ENCODE measurements at places on chromosomes 16 and 17. TPM values are rescaled to one million over a fixed set of nuclear protein-coding genes. Genes with fewer than 3 reads are reported as not detected.

The HSD11B2 gene
- 0.32 TPM for total RNA-seq

The GJC1 gene
- not detected for total RNA-seq

The HOXB9 gene
- total RNA-seq = not detected

The NDUFAF8 gene
- total RNA-seq = 40.6 TPM

GRCh38 chr17:214881-215331, 33.5 kb upstream of the DOC2B start:
- no peak overlapping the region for H3K4me3 ChIP-seq
- no peaks in the 10 kb centered on the region for H3K27me3 ChIP-seq
- DNase-seq = no peak
- no peaks in the 10 kb centered on the region for H3K36me3 ChIP-seq
- H3K27ac ChIP-seq = no peak overlapping the region
- peaks cover 6% of the 10 kb centered on the region for H3K4me1 ChIP-seq

DNA sequence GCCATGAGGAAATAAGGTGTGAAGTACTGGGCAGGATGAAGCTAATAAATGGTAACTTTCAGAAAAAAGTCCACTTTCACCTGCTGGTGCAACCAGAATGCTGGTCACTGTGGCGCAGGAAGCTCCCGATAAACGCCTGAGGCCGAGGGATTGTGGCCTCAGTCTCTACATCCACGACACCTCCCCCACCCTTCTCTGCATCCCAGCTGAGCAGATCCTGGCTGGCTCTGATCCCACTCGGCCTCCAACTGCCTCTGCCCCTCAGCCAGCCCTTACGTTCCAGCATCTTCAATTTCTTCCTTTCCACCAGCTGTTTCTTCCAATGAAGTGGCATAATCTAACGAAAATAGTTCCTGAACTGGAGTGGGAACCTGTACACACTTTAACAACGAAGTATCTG, 49.5 kb downstream of the COX4I1 start:
- peaks cover 27% of the 10 kb centered on the region for H3K27me3 ChIP-seq
- no peak overlapping the region for H3K27ac ChIP-seq
- H3K4me3 ChIP-seq = no peak overlapping the region
- no peak for DNase-seq
- no peaks in the 10 kb centered on the region for H3K36me3 ChIP-seq
- no peaks in the 10 kb centered on the region for H3K4me1 ChIP-seq

DNA sequence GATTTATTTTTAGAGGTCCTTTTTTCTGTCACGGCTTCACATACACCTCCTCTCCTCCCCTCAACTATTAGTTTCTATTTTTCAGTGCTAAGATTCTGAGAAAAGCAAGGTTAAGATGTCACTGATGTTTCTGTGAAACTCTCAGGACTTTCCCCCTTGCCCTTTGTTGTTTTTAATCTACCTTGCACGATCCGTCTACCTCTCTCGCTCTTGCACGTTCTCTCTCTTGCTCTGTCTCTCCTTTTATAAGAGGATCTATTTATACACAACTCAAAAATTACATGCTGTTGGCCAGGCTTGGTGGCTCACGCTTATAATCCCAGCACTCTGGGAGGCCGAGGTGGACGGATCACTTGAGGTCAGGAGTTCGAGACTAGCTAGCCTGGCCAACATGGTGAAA, 43.6 kb downstream of the RPA1 start:
- no peak overlapping the region for H3K4me3 ChIP-seq
- H3K27me3 ChIP-seq = no peaks in the 10 kb centered on the region
- no peak for DNase-seq
- H3K27ac ChIP-seq = peak overlapping the region; percentile 77
- H3K36me3 ChIP-seq = peaks cover 35% of the 10 kb centered on the region

GRCh38 chr17:78748730-78749317, 33.2 kb downstream of the CYTH1 start:
- H3K27ac ChIP-seq = peak overlapping the region; percentile 93
- no peaks in the 10 kb centered on the region for H3K27me3 ChIP-seq
- peaks cover 89% of the 10 kb centered on the region for H3K4me1 ChIP-seq
- H3K36me3 ChIP-seq = peaks cover 8% of the 10 kb centered on the region
- peak overlapping the region; percentile 35 for H3K4me3 ChIP-seq

GRCh38 chr16:78961464-78961863, 639.1 kb downstream of the MAF start:
- no peak overlapping the region for H3K4me3 ChIP-seq
- H3K27me3 ChIP-seq = no peaks in the 10 kb centered on the region
- DNase-seq = no peak
- no peaks in the 10 kb centered on the region for H3K4me1 ChIP-seq
- no peak overlapping the region for H3K27ac ChIP-seq
- no peaks in the 10 kb centered on the region for H3K36me3 ChIP-seq

DNA sequence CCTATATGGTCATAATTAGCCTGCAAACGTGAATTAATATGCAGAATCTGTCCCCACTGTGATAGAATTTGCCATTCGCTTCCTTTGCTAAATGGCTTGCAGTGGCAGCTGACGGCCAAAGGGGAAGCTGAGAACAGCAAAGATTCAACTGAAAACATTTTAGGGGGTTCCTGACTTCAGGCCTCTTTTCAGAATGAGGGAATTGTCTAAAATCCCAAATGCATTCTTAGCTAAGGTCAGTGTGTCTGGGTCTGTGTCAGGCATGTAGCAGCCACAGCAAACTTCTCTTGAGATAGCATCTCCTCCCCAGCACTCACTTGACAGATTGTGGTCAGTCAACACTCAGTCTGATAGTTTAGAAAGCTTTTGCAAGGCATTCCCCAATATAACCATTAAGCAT, 701.1 kb downstream of the WWOX start:
- H3K4me3 ChIP-seq = no peak overlapping the region
- H3K27ac ChIP-seq = no peak overlapping the region
- H3K27me3 ChIP-seq = no peaks in the 10 kb centered on the region
- no peaks in the 10 kb centered on the region for H3K36me3 ChIP-seq
- DNase-seq = no peak
- peaks cover 8% of the 10 kb centered on the region for H3K4me1 ChIP-seq

GRCh38 chr16:88527186-88527936, 42.8 kb upstream of the ZC3H18 start:
- H3K36me3 ChIP-seq = peaks cover 1% of the 10 kb centered on the region
- no peak overlapping the region for H3K27ac ChIP-seq
- no peaks in the 10 kb centered on the region for H3K27me3 ChIP-seq
- H3K4me1 ChIP-seq = peaks cover 30% of the 10 kb centered on the region

DNA sequence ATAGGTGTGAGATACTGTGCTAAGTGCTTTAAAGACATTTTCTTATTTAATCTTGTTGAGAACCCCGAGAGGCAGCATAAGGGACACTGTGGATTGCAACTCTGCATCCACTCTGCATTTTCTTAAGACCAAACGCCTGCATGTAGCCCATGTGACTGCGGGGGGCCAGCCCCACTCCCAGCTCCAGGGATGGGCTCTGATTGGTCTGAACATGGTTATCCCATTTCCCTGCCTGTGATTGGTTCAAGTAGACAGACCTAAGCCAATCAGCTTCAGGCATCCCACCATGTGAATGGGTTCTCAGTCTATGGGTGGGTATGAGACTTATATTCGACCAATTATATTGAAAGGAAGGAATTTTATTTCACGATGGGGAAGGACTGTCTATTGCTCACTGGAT, 33.2 kb upstream of the USP7 start:
- no peaks in the 10 kb centered on the region for H3K27me3 ChIP-seq
- H3K4me1 ChIP-seq = no peaks in the 10 kb centered on the region
- no peak overlapping the region for H3K27ac ChIP-seq
- no peaks in the 10 kb centered on the region for H3K36me3 ChIP-seq

- H3K36me3 ChIP-seq = no peaks in the 10 kb centered on the region
- peaks cover 2% of the 10 kb centered on the region for H3K4me1 ChIP-seq
- H3K27ac ChIP-seq = no peak overlapping the region
Measured at GRCh38 chr17:36000732-36001109, 632 bp downstream of the CCL15 start.

DNA sequence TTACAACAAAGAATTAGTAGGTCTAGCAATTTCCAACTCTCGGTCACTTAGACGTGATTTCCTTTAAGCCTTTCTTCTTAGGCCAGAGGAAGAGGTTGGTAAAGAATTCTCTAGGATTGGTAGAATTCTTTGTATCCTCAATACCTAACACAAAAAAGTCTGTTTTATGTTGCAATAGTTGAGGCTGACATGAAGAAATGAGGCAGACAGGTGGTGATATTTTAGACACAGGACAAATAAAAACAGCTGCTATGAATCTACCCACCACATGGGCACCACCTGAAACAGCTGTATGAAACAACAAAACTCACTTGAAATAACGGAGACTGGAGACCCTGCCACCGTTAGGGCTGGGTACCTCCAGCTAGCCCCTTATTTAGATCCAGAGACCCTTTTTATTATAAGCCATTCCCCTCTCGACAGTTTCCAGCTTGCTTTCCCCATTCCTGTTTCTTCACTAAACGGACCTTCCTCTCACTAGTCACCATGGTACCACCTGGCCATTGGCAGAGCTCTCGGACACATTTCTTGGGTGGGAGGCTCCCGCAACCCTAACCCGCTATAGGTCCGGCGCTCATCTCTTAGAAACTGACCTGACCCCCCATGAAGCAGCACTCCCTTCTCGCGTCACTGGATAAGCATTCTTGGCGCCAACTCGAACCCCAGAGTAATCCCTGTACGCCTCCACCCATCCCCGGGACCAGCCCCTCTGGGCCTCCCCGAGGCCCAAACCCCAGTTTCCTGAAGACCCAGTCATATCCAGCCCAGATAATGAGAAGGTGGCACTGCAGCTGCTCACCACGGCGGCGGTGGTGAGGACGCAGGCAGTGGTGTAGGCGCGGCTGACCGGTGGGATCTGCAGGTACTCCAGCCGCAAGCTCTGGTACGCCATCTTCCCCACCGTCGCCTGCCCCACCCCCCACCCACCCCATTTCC, at the start of gene DERL2:
DERL2 (minus strand) TSS at position 909 of the 936 bp plus-strand sequence; CDS start at position 892, 17 bp downstream.
- H3K36me3 ChIP-seq = no peaks in the 10 kb centered on the region
- no peaks in the 10 kb centered on the region for H3K27me3 ChIP-seq
- peak within 1 kb of the TSS; percentile 99 for H3K27ac ChIP-seq
- DNase-seq = no peak
- peak within 1 kb of the TSS; percentile 94 for H3K4me3 ChIP-seq

- no peak overlapping the region for H3K4me3 ChIP-seq
- H3K36me3 ChIP-seq = no peaks in the 10 kb centered on the region
- H3K27me3 ChIP-seq = no peaks in the 10 kb centered on the region
- H3K27ac ChIP-seq = peak overlapping the region; percentile 96
Measured at GRCh38 chr17:2214047-2214928, 89.3 kb downstream of the SMG6 start.

DNA sequence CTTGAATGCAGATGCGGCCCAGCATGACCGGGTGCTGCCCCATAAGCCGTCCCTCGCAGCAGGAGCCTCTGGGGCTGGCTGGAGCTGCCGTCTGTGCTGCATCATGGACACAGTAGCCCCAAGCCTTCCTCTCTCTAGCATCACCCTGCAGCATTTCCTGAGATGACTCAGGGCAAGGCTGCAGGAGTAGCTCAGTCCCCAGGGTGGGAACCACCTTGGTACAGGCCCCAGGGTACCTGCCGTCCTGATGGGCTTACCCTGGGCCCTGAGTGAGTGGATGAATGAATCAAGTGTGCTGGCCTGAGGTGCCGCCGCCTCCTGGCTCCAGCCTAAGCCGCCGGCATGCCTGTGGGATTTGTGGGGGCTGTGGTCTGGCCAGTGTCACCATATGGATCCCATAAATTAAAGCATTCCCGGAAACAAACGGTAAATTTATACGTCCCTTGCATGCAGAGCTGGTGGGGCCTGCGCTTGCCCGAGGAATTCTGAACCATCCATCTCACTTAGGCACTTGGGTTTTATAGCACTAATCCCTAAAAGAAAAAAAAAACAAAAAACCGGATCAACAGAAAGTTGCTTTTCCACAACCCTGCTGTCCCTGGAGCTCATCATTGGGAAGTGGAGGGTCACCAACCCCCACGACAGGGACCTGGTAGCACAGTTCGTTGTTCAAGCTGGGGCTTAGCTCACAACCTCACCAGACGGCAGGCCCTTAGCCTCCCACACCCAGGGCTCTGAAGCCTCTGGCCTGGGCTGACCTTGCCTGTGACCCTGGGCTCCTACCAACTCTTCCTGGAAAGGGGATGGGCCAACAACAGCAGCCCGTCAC, 242.6 kb upstream of the CIBAR2 start:
- H3K4me3 ChIP-seq = no peak overlapping the region
- no peaks in the 10 kb centered on the region for H3K36me3 ChIP-seq
- no peak for DNase-seq
- no peaks in the 10 kb centered on the region for H3K27me3 ChIP-seq

- peaks cover 29% of the 10 kb centered on the region for H3K27me3 ChIP-seq
- H3K27ac ChIP-seq = no peak overlapping the region
- H3K4me1 ChIP-seq = peaks cover 2% of the 10 kb centered on the region
- peak overlapping the region; percentile 19 for H3K4me3 ChIP-seq
Measured at GRCh38 chr17:50183421-50183994, 17.7 kb downstream of the SGCA start.
